ENCODE measurements at places on chromosomes 16 and 17. TPM values are rescaled to one million over a fixed set of nuclear protein-coding genes. Genes with fewer than 3 reads are reported as not detected.

The PLLP gene
- 0.69 TPM for total RNA-seq

The CLEC10A gene
- 3.7 TPM for total RNA-seq

The TMIGD1 gene
- total RNA-seq = not detected

The PRAC2 gene
- total RNA-seq = not detected

Measured in skin of body (tissue), 3 donors.